ENCODE measurements at places on chromosomes 2 and 18.

- no peaks in the 10 kb centered on the region for H3K27me3 ChIP-seq
- H3K4me3 ChIP-seq, result no peak overlapping the region
- H3K36me3 ChIP-seq, result no peaks in the 10 kb centered on the region
Measured at GRCh38 chr2:232486558-232487384, 863 bp downstream of the ECEL1 start.

- no peak overlapping the region for H3K27ac ChIP-seq
- no peak for DNase-seq
Measured at GRCh38 chr18:55858661-55859515, 270.9 kb upstream of the TCF4 start.

DNA sequence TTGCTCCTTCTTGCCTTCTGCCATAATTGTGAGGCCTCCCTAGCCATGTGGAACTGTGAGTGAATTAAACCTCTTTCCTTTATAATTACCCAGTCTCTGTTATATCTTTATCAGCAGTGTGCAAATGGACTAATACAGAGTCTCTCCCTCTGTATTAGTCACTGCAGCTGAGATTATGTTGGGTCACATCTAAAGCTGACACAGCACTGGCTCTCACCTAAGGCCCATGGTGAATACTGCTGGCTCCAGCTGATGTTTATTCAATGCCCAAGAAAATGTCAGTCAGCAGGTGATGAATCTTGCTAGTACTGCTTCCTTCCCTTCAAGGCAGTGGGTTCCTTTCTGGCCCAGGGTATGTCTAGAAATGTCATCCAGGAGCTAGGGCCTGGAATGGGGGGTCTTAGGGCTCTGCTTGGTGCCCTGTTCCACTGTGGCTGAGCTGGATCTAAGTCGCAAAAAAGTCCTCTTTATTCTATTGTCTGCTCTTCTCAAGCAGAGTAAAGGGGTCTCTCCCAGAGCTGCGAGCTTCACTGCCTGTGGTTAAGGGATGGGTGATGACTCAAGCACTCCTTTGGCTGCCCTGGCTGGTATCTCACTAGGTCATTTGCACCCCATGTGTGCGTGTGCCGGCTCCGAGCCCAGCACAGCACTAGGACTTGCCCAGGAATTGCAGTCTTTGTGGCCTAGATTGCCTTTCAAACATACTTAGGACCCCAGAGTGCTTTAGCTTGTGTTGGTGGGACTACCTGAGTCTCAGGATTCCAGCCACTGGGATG is 29.9 kb downstream of the PPP1R1C start:
- no peaks in the 10 kb centered on the region for H3K4me1 ChIP-seq
- no peak overlapping the region for H3K4me3 ChIP-seq
- no peak overlapping the region for H3K27ac ChIP-seq
- no peaks in the 10 kb centered on the region for H3K36me3 ChIP-seq

GRCh38 chr2:10329580-10329879 is 26.8 kb downstream of the HPCAL1 start:
- no peaks in the 10 kb centered on the region for H3K27me3 ChIP-seq
- H3K4me3 ChIP-seq, result peak overlapping the region; percentile 64
- no peaks in the 10 kb centered on the region for H3K36me3 ChIP-seq

GRCh38 chr2:24147364-24147763 is 24.1 kb downstream of the FAM228B start:
- H3K27ac ChIP-seq, result no peak overlapping the region
- H3K4me1 ChIP-seq, result no peaks in the 10 kb centered on the region
- DNase-seq, result no peak
- no peaks in the 10 kb centered on the region for H3K27me3 ChIP-seq

DNA sequence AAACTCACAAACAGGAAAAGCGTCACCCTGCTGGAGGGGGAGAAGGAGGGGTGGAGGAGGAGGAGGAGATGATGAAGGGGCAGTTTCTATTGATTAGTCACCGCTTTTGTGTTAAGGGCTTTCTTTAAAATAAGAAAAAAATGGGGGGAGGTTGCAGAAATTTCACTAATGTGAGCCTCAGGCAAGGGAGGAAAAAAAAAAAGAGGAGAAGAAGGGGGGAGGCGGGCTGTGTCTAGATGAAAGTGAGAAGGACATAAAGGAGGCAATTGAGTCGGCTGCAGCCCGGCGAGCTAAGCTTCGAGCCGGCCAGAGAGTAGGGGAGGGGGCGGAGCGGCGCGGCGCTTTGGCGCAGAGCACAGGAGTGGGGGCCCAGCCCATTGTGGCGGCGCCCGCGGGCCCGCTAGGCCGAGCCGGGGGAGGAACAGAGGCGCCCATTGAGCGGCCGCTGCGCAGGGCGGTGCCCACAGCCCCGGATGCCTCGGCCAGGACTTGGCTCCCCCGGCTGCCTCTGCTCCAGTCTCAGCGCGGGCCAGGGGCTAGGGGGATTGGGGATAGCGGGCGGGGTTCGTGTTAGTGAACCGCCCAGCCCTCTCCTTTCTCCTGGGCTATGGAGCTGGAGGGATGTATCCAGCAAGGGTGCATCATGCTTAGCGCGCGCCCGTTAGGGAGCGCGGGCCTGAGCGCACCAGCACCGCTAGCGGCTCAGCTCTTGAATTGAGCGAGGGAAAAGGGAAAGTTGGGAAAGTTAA is 7.9 kb downstream of the PAX3 start:
- peaks cover 7% of the 10 kb centered on the region for H3K4me1 ChIP-seq
- no peaks in the 10 kb centered on the region for H3K36me3 ChIP-seq
- H3K27ac ChIP-seq, result no peak overlapping the region

GRCh38 chr18:40534723-40535122 is 1420.3 kb upstream of the PIK3C3 start:
- no peak overlapping the region for H3K27ac ChIP-seq
- H3K4me1 ChIP-seq, result no peaks in the 10 kb centered on the region
- H3K4me3 ChIP-seq, result no peak overlapping the region
- no peaks in the 10 kb centered on the region for H3K36me3 ChIP-seq

DNA sequence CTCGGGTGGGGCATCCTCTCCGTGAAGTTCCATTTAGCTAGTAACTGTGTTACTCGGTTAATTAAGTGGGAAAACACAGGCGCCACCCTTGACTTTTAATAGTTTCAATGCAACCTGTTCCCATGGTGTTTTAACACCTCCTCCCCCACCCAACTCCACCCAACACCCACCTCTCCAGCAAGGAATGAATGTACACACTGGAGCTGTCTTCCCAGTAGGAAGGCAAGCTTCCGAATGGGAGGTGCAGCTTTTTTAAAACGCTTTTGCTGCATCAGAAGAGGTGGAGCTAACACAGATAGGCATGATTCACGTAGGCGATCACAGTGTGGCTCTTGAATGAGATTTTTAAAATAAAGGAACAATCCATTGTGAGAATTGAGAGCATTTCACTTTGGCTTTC is 73.8 kb upstream of the AGAP1 start:
- H3K27ac ChIP-seq, result no peak overlapping the region
- no peaks in the 10 kb centered on the region for H3K4me1 ChIP-seq
- DNase-seq, result no peak
- H3K27me3 ChIP-seq, result no peaks in the 10 kb centered on the region

- no peaks in the 10 kb centered on the region for H3K4me1 ChIP-seq
Measured at GRCh38 chr18:22322243-22322691, 95.4 kb downstream of the CTAGE1 start.

DNA sequence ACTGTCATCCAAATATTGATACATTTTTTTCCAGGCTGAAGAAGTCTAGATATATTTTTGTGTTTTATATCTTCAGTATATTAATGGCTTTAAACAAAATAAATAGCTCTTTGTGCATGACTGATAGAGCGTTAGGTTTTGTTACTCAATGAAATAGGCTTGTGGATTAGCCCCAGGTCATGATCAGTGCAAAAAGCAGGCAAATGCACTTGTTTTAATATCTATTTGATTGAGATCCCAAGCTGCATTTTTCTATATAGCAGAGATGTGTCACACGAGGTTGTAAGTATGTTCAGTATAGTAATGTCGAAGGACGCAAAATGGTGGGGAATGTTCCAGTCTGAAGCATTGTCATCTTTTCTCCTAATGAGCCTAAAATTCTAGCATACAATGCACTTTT is 198.5 kb downstream of the ZNF407 start:
- no peaks in the 10 kb centered on the region for H3K36me3 ChIP-seq
- no peaks in the 10 kb centered on the region for H3K4me1 ChIP-seq
- no peak overlapping the region for H3K4me3 ChIP-seq
- no peak overlapping the region for H3K27ac ChIP-seq
- no peak for DNase-seq
- no peaks in the 10 kb centered on the region for H3K27me3 ChIP-seq

GRCh38 chr2:62423235-62423634 is 82.8 kb downstream of the TMEM17 start:
- H3K27ac ChIP-seq, result no peak overlapping the region
- no peaks in the 10 kb centered on the region for H3K36me3 ChIP-seq
- H3K4me3 ChIP-seq, result no peak overlapping the region
- no peak for DNase-seq

- H3K4me1 ChIP-seq, result no peaks in the 10 kb centered on the region
- no peak overlapping the region for H3K4me3 ChIP-seq
- no peaks in the 10 kb centered on the region for H3K36me3 ChIP-seq
- no peak for DNase-seq
- no peak overlapping the region for H3K27ac ChIP-seq
Measured at GRCh38 chr2:121189661-121190381, 95.2 kb downstream of the TFCP2L1 start.

DNA sequence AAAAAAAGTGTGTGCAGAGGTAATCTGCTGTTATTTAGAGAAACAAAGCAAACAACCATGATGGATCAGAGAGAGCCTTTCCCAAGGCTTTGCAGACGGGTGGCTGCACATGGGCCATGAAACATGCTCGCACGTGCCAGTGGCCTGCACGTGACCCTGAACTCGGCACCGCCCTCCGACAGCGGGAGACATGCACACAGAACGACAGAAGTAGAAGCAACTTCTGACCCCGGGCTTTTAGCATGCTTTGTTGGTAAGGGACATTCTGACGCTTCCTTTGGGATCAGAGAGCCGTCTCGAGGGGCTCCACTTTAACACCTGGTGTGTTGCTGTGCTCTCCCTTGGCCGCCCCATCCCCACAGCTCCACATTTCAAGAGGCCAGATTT is 112.5 kb downstream of the KCNF1 start:
- H3K4me3 ChIP-seq, result no peak overlapping the region
- no peak for DNase-seq
- H3K4me1 ChIP-seq, result no peaks in the 10 kb centered on the region
- H3K27me3 ChIP-seq, result no peaks in the 10 kb centered on the region
- no peaks in the 10 kb centered on the region for H3K36me3 ChIP-seq
- H3K27ac ChIP-seq, result no peak overlapping the region

- no peaks in the 10 kb centered on the region for H3K27me3 ChIP-seq
- no peaks in the 10 kb centered on the region for H3K4me1 ChIP-seq
- H3K27ac ChIP-seq, result peak overlapping the region; percentile 21
- H3K36me3 ChIP-seq, result no peaks in the 10 kb centered on the region
- no peak overlapping the region for H3K4me3 ChIP-seq
- no peak for DNase-seq
Measured at GRCh38 chr2:213119061-213119809, 32.2 kb downstream of the IKZF2 start.

- H3K4me3 ChIP-seq, result no peak overlapping the region
- no peak for DNase-seq
- no peaks in the 10 kb centered on the region for H3K36me3 ChIP-seq
- H3K27me3 ChIP-seq, result no peaks in the 10 kb centered on the region
Measured at GRCh38 chr18:42412896-42413295, 457.9 kb downstream of the PIK3C3 start.

- no peak overlapping the region for H3K4me3 ChIP-seq
- H3K4me1 ChIP-seq, result no peaks in the 10 kb centered on the region
Measured at GRCh38 chr2:181738074-181738473, 57.8 kb upstream of the NEUROD1 start.

GRCh38 chr18:44840058-44840790 is 159.5 kb downstream of the SETBP1 start:
- H3K4me3 ChIP-seq, result no peak overlapping the region
- H3K36me3 ChIP-seq, result no peaks in the 10 kb centered on the region
- H3K27me3 ChIP-seq, result no peaks in the 10 kb centered on the region
- peaks cover 4% of the 10 kb centered on the region for H3K4me1 ChIP-seq
- no peak overlapping the region for H3K27ac ChIP-seq
- no peak for DNase-seq

GRCh38 chr2:225177098-225177497 is 134.8 kb upstream of the DOCK10 start:
- no peak for DNase-seq
- no peak overlapping the region for H3K27ac ChIP-seq
- no peaks in the 10 kb centered on the region for H3K27me3 ChIP-seq
- no peaks in the 10 kb centered on the region for H3K36me3 ChIP-seq

DNA sequence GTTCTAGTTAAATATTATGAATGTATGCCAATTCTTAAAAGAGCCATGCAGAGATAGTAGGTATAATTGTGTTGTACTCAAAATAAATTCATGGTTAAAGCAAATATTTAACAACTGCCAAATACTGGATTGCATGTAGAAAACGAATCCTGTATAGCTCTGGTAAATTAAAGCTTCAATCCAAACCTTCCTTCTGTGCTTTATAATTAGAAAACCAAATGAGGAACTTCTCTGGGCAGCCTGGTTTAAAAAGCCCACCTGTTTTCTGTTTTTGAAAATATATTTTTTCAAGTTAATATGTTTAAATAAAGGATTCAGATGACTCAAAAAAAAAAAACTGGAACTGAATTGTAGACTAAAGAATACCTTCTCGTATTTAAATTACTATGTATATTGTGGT is 48.3 kb upstream of the ITGA4 start:
- no peak overlapping the region for H3K27ac ChIP-seq
- no peaks in the 10 kb centered on the region for H3K36me3 ChIP-seq
- DNase-seq, result no peak
- H3K27me3 ChIP-seq, result no peaks in the 10 kb centered on the region

GRCh38 chr18:66533693-66534092 is 70.2 kb downstream of the CDH19 start:
- no peak overlapping the region for H3K27ac ChIP-seq
- no peaks in the 10 kb centered on the region for H3K4me1 ChIP-seq
- no peaks in the 10 kb centered on the region for H3K36me3 ChIP-seq
- no peaks in the 10 kb centered on the region for H3K27me3 ChIP-seq
- H3K4me3 ChIP-seq, result no peak overlapping the region

GRCh38 chr2:203450561-203450960 is 84.5 kb downstream of the RAPH1 start:
- no peaks in the 10 kb centered on the region for H3K36me3 ChIP-seq
- no peak overlapping the region for H3K27ac ChIP-seq
- no peaks in the 10 kb centered on the region for H3K4me1 ChIP-seq
- no peaks in the 10 kb centered on the region for H3K27me3 ChIP-seq

- no peaks in the 10 kb centered on the region for H3K4me1 ChIP-seq
- peaks cover 15% of the 10 kb centered on the region for H3K36me3 ChIP-seq
- DNase-seq, result no peak
- no peak overlapping the region for H3K27ac ChIP-seq
Measured at GRCh38 chr2:25651066-25651465, 22.3 kb downstream of the DTNB start.

GRCh38 chr2:160281213-160281612 is 81.1 kb upstream of the ITGB6 start:
- H3K4me3 ChIP-seq, result no peak overlapping the region
- DNase-seq, result no peak

GRCh38 chr2:78592491-78592890 is 433.0 kb upstream of the REG3G start:
- H3K4me3 ChIP-seq, result no peak overlapping the region
- H3K27ac ChIP-seq, result no peak overlapping the region
- H3K4me1 ChIP-seq, result no peaks in the 10 kb centered on the region
- no peaks in the 10 kb centered on the region for H3K36me3 ChIP-seq
- no peak for DNase-seq

DNA sequence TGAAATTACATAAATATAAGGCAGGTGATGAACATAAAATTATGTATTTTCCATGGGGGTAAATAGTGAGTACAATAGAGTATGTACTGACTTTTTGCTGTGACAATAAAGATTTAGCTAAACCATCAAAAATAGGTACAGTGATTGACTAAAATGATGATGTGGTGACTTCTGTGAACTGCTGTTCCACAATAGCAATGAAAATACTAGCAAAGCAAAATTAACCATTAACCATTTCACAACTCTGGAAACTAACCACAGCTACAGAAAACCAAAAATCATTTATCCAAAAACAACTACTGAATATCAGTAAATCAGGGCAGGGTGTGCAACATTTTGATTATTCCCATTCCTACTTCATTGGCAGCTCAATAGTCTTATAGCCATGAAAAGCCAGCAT is 161.4 kb upstream of the GYPC start:
- H3K27ac ChIP-seq, result no peak overlapping the region
- H3K4me3 ChIP-seq, result no peak overlapping the region
- no peaks in the 10 kb centered on the region for H3K36me3 ChIP-seq

All from effector memory CD4-positive, alpha-beta T cell (primary cell).